ENCODE measurements at places on chromosomes 7 and 10.

- no peak for DNase-seq
Observed at GRCh38 chr10:77653210-77653609, 15.6 kb upstream of the KCNMA1 start.

- DNase-seq = no peak
Observed at GRCh38 chr7:29505931-29506330, 57.7 kb upstream of the PRR15 start.

DNA sequence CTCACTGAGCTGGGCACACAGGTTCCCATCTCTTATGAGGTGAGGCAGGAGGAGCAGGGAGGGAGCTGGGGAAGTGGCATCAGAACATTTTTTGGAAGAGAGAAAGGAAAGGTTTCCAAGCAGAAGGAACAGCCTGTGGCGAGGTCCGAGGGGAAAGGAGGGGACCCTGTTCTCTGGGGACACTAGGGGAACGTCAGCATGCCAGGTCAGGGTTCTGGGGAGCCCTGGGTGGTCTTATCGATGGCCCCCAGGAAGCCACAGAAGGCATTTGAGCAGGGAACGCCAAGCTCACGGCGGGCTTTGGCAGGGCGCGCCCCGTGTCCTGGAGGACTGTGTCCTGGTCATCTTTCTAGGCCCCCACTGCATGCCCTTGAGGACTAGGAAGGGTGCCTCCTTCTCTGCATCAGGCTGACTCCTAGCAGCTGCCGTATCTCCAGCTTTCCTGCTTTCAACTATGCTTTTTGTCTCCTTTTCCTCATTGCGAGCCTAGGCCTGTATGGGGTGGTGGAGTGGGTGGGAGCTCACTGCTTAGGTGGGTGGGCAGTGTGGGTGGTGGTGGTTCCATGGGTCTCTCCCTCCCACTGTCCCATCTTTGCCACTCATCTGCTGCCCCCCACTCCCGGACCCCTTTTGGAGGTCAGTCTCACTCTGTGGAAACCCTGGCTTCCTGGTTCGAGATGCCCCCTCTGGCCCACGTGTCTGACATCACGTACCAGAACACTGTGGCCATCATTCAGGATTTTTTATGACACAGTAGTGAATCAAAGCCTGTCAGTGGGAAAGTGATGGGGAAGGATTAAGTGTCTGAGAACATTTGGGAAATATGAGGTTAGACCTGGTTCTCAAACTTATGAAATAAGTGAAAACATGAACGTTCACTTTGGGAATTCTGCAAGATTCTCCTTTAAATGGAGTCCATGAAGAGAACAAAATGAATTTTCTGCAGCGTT, 89.1 kb downstream of the CUX1 start:
- DNase-seq = no peak

- no peak for DNase-seq
Observed at GRCh38 chr7:78052112-78052511, 253.5 kb downstream of the PHTF2 start.

- no peak for DNase-seq
Observed at GRCh38 chr10:13899941-13900340, 313.2 kb downstream of the PRPF18 start.

DNA sequence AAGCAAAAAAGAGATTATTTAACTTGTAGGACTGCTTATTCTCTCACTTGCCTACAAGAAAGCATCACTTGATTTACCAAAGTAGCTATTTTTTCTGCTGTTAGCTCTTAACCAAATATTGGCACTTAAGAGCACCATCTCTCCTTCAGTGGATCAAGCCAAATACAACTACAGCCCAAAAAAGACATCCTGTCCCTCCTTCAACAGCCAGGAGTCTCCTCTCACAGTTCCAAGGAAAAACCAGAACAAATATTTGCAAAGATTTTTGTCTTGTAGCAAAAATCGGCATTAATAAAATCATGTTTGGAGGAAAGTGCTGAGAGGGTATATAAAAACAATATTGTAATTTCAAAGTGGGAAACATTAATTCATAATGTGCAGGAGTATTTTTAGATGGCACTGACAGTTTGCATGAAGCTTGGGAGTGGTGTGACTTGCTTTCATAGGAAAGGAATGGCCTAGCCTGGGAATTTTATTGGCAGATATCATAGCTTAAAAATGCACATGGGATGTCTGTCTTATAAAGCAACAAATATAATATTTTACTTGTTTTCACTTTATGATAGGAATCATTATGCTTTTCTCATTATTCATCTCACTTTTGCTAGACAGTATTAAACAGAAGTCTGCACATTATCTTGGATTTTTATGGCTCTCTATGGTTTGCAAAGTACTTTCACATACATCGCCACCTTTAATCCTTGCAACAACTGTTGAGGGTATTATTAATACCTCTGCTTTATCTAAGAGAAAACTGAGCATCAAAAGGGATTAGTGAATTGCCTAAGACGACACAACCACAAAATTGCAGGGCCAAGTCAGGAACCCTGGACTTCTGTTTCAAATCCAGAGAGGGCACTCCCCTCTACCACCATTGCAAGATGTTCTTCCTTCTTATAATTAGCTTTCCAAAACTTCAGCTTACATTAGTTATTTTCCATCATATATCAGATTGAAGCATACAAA, 103.5 kb downstream of the AGMO start:
- DNase-seq = no peak

DNA sequence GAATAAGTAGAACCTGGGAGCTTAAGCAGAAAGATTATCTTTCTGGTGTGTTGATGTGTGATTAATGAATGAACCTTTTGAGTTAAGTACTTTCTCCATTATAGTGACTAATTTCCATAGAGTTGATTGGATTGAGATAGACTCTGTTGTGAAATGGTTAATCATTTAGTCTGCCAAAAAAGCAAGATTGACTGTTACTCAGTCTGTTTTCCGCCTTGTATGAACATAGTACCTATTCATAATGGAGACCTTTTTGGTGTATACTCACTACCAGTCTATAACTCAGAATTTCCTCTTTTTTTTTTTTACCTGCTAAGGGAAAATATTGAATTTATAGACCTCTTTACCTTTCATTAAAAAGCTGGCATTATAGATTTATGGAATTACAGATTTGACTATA, 14.4 kb upstream of the NPVF start:
- DNase-seq = no peak

DNA sequence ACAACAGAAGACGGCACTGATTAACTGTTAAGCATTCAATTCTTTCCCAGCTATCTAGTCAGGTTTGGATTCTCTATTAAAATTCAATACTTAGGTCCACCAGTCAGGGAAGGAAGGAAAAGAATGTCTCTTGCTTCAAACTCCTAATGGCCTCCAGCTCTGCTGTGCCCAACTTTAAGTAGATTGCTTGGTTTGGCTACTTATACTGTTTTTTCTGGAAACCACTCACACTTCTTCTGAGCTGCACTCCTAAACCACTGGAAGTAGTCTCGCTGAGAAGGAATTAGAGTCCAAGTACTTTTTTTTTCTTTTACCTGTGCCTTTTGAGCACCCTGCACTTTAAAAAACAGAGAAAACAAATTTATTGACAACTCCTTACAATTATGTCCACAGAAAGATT, 26.7 kb upstream of the COL1A2 start:
- no peak for DNase-seq

DNA sequence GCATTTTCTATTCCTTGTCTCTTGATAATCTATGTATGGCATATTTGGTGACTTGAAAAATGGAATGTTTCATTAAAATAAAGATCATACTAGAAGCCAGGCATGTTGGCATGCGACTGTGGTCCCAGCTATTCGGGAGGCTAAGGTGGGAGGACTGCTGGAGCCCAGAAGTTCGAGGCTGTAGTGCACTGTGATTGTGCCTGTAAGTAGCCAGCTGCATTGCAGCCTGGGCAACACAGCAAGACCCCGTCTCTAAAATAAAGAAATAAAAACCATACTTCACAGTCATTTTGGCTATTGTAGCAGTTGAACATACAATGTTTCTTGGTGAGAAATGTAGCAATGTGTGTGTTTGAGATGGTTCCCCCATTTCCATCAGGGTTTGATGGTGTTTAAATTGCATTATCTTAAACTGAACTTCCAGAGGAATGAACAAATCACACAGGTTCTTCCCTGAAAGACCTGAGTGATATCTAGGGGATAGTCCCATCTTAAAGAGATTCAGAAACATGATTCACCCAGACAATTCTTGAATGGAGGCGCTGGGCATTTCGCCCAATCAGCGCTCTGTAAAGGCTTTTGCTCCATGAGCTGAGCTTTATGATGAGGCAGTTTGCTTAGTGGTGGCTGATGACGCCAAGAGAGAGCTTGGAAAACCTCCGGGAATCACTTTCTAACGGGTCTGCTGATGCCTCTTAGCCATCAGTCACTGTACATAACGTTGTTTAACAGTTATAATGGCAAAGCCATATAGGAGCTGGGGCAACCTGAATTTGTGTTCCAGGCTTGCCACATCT, 19.4 kb upstream of the BTBD16 start:
- DNase-seq = no peak

GRCh38 chr10:87852089-87852488, 11.2 kb downstream of the KLLN start:
- DNase-seq = no peak

- no peak for DNase-seq
Observed at GRCh38 chr10:82796510-82796909, 921.5 kb downstream of the NRG3 start.

DNA sequence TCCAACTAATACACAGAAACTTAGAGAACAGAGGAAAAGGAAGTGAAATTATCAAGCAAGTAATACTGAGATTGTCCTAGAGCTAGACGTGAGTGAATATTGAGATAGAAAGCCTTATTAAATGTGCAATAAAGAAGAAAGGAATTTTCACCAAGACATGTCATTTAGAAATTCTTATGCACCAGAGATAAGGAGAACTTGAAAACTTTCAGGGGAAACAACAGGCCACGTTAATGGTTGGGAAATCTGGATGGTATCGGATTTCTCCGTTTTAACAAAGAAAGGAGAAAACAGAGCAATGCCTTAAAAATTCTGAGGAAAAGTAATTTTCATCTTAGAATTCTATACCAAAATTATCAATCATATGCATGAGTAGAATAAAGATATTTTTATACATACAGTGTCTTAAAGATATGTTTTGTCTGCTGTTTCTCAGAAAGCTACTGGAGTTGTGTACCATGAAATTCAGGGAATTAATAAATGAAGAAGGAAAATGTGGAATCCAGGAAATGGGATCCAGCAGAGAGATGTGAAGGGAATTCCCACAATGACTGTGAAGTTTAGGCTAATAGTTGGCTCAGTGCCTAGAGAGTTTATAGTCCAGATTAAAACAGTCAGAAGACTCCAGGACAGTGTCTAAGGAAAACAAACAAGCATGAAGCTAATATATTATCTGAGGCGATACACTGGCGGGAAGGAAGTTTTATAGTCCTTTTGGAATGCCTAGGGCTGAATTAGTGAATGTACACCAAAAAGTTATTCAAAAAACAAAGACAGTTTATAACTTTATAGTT, 159.5 kb downstream of the PPP1R9A start:
- no peak for DNase-seq

DNA sequence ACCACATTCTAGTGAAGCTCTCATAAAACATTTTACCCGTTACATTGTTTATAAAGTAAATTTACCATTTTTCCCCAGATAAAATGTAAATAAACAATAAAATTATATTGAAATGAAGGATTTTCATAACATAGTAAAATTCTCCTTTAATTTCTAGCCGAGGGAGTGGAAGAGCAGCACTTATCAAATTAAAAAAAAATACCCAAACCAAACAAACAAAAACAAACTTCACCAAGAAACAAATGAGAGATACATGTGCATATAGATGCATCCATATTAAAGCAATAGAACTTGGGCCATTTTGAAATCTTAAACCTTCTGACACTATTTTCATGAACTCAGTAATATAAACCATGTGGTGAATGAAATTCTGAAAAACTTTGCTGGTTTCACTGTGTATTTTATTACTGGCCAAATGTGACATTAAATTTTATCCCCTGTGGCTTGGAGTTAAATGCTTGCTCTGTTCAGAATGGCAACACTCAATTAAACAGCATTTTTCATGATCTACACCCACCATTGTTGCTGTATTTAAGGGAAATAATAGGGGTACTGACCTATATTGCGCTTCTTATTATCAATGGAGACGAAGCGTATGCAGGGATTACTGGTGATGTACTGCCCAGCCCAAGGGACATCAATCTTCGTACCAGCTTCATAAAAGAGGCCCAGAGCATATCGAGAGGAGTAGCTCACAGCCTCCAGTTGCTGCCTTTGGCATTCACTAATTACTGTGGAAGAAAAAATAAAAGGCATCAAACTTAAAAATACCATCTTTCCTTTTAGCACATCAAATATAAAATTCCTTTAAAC, 220.9 kb downstream of the RNLS start:
- DNase-seq = no peak

DNA sequence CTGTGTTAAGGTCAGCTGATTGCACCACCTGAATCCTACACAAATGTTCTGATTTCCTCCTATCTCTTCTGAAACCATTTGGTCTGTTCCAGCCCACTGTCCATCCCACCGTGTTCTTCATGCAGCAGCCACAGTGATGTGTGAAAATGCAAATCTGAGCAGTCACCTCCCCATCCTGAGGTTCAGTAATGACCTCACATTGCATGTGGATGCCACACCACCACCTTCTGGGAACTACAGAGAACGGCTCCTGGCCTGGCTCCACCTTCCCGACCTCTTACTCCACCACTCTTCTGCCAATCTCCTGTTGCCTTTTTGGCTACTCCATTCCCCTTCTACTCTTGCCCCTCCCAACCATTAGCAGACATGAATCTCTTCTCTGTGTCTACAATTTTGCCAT, 244.4 kb downstream of the TNS3 start:
- DNase-seq = no peak

- peak; percentile 42 for DNase-seq
Observed at GRCh38 chr7:74174606-74175082, 488 bp downstream of the EIF4H start.

DNA sequence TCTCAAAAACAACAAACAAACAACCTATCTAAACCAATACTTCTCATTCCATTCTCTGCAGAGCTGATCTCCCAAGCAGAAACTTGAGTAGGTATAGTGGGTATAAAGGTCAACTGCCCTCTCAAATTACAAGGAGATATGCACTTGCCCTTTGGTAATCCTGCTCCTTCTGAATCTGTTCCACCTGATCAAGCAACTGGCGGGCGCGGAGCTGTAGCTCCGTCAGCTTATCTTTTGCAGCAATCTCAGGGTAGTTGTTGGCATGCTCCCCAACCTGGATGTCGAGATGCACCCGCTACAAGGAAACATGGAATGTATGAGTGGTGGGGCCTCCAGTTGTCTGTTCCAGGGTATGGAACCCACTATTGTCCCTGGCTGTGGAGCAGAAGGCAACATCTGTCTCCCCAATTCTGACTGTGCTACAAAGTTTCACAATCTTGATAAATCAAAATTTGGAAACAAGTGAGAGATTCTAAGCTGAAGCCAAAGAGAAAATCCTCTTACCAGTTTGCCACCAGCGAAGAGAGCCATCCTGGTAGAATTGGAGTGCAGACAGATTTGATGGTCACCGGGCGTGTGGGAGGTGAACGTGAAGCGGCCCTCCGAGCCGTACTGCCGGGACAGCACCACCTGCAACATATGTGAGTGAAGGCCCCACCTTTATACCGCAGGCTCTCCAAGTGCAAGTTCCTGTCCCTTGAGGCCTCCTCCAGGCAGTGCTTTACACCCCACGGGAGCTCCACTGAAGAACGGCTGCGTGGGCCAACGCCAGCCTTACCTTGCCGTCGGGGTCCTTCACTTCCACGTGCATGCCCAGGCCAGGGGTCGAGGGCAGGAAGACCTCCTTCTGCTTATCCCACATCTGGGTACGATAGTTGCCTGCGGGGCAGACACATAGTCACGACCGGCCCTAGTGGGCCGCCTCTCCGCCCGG, 819 bp downstream of the TMED4 start:
- peak; percentile 59 for DNase-seq
